ENCODE measurements at places on chromosomes 4 and X.

GRCh38 chr4:48985976-48986653 is at the start of gene CWH43:
Gene CWH43 (plus strand): TSS chr4:48986275. CDS start chr4:48986430, 155 bp downstream.
- no peak for DNase-seq

- no peak for DNase-seq
Measured at GRCh38 chr4:67550857-67551256, 5.6 kb upstream of the CENPC start.

DNA sequence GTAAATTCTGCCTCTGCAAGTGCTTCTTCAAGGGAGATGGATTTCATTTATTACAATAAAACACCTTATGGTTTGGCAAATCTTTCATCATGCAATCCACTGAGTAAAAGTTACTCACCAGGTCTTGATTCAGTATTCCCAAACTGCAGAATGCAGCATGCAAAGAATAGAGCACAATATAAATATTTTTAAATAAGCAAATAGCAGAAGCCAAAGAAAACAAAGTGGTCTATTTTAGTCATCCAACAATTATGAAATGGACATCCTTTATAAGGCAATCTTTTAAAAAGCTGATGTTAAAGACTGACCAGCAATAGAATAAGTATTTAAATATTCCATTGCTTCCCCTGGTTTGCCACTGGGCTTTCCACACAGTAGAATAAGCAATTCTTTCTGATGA is 59.5 kb downstream of the SLC39A8 start:
- no peak for DNase-seq

DNA sequence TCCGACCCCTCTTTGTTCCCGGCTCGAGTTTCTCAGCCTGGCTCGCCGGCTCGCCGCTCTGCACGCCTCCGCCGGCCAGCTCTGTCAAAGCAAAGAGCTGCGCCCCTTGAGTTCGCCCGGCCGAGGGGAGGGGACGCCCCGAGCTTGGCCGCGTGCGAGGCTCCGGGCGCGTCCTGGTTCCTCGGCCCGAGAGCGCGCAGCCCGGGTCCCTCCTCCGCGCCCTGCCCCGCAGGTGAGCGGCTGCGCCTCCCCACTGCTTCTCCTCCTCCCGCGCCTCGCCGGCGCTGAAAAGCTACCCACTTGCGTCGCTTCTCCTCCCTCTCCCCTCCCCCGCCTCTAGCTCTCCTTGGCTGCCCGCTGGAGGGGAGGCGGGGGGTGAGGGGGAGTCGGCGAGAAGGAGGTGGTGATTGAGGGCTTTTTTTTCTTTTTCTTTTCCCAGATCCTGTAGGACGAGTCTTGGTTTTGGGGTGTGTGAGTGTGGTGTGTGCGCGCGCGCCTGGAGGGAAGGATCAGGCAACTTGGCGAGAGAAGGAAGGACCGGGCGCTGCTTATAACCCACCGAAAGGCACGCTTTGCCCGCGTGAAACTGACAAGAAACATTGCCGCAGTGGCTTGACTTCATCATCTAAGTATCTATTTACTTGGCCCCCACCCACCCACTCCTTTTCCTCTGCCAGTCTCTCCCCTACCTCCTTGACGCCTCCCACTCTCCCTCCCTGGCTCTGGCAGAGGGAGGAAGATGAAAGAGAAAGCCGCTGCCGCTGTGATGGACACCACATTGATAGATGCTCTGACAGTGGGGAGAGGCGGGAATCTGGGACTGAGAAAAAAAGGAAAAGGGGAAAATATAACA is at the start of gene LEF1:
LEF1 (minus strand) TSS at position 262 of the 853 bp plus-strand sequence. CDS start 1,165 bp downstream, outside the sequence.
- peak; percentile 65 for DNase-seq

GRCh38 chr4:148162519-148162918 is 279.7 kb downstream of the NR3C2 start:
- no peak for DNase-seq

- no peak for DNase-seq
Measured at GRCh38 chr4:70113656-70114055, 40.4 kb upstream of the PRR27 start.

- no peak for DNase-seq
Measured at GRCh38 chr4:76214177-76214675, 602 bp upstream of the SCARB2 start.
